ENCODE measurements at places on chromosomes 2 and 18.

GRCh38 chr2:100270381-100271146, 51.7 kb downstream of the LONRF2 start:
- no peak for DNase-seq

DNA sequence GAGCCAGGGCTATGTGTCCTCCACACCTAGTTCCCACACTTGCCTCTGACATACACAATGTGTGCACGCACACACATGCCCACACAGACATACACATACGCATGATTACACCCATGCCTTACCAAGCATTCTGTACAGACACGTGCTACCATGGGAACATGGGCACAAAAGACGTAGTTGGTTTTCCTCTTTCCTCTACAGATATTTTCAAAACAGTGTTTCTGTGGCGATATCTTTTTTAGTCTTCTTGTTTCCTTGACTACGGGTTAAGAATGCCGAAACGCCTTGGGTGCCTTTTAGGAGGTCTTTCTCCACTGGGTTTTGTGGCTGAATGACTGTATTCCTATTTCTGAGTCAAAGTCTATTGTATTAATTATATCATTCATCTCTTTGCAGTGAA, 75.5 kb upstream of the SPTBN1 start:
- no peak for DNase-seq

DNA sequence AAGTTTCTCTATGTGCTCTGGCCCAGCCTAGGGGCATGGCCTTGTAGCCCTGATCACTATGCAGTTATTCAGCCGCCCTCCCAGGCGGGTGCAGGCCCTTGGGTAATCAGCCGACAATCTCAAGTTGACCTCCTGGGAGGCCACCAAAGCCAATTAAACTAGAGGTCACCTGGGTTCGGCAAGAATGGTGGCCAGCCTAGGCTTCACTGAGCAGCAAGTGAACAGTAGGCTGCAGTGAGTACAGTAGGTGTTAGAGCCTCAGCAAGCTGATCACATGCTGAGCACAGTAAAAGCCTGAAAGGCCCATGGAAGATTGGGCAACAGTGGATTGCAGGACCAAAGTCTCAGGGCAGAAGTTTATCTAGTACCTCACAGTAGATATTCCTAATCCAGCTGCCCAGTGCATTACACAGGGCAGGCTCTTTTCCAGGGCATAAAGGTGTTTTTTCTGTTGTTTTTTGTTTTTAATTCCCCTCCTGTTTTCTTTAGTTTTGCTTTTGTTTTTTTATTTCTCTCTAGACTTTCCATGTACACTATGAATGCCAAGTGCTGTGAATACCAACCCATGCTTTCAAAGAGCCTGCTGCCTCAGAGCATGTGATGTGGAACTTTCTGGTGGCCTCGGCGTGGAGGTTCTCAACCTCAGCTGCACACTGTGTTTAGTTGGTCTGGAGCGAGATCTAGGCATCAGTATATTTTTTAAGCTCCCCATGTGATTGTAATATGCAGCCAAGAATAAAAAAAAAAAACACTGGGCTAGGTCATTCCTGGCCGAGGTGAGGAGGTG, 55.9 kb upstream of the ATL2 start:
- DNase-seq: no peak

DNA sequence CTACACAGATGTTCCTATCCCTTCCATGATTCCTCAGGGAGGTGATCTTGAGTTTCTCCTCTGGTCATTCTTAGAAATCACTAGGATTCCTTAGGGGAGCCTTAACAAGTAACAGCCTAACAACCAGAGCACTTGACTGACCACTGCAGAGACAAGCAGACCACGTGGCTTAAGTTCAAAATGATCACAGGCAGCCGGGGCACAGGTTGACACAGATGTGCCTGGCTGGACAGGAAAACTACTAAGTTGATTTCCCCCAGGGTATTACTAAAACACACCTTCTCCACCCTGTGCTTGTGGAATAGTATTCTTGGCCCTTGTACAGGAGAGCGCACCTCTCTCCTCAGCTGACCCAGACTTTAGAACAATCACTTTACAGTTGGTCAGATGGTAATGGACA, 29.9 kb downstream of the ST3GAL5 start:
- no peak for DNase-seq

GRCh38 chr18:11883153-11883552, 25.0 kb downstream of the MPPE1 start:
- no peak for DNase-seq

- DNase-seq: no peak
These were observed 25.6 kb downstream of the IKZF2 start for GRCh38 chr2:213125646-213126347.
